ENCODE measurements at places on chromosomes 13 and 19.

DNA sequence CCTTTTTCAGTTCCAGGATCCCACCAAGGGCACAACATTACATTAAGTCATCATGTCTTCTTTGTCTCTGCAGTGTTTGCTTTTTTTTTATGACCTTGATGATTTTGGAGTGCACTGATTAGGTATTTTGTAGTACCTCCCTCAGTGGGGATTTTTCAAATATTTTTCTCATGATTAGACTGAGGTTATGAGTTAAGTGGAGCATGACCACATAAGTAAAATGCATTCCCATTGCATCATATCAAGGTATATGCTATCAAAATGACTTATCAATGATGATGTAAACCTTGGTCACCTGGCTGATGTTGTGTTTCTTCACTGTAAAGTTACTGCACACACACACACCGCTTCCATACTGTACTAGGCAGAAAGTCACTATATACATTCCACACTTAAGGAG lies 96.7 kb upstream of the TRPC4 start:
- no peak for DNase-seq

DNA sequence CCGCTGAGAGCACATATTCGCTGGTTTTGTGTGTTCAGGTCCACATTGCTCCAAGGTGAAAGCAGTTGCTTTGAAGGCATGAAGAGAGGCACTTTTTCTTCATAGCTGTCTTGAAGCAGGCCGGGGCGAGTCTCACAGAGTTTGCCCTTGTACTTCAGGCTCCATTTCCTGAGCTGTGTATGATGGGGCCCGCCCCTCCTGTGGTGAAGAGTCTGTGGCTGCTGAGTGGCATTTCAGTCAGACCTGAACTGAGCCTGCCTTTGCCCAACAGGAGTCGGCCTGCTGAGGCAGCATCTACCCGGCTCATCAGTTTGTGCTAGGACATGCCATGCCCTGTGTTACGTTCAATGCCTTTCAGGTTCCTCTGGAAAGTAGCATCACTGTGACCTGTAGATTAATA lies 44.4 kb upstream of the C1QTNF9 start:
- no peak for DNase-seq

- no peak for DNase-seq
Measured at GRCh38 chr13:49302817-49303216, 55.1 kb downstream of the CDADC1 start.

- no peak for DNase-seq
Measured at GRCh38 chr19:4327252-4327876, 11.3 kb downstream of the STAP2 start.

DNA sequence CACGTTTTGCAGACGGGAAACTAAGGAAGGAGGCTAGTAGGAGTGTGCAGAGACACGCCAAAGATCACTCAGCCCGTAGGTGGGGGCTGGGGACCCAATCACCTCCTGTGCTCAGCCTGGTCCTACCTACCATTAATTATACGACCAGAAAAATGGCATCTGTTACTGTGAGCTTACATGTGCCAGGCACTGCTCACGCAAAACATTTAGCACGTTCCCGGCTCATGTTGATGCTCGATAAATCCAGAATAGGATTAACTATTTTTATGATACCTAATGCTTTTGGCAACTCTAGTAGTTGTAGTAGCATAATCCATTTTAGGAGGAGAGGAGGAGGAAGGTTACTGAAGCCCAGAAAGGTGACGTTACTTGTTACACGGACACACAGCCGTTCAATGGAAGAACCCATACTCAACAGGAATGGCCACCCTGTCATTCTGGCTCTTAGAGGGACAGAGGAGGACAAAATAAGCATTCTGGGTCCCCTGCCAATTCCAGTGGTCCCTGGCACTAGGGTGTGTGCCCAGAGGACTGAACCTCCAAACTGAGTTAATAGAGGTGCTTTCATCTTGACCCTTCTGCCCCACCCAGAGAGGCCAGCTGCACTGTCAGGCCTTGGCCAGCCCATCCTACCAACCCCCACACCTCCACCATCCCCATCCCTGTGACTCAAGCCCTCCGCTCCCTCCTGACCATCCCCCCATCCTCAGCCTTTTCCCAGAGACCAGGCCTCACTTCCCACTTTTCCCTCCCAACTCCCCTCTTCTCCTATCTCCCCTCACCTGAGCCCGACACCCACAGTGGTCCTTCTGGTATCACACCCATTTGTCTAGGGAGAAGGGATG lies 5.0 kb upstream of the EML2 start:
- no peak for DNase-seq

DNA sequence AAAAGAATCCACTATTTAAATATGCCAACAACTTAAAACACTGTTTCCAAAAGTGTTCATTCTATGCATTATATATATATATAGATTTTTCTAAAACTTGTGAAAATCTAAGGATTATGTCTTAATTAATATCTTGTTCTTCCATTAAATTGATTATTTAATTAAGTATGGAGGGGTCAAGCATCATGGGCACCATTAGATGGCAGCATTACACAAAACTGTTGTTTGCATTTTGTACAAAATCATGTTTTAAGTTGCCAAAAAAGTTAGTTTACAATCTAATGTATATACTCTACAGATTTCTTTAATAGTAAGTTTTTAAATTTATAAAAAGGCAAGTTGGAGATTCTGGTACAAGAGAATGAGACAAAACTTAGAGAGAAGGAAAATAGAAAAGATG lies 213.2 kb upstream of the EDNRB start:
- DNase-seq: no peak

DNA sequence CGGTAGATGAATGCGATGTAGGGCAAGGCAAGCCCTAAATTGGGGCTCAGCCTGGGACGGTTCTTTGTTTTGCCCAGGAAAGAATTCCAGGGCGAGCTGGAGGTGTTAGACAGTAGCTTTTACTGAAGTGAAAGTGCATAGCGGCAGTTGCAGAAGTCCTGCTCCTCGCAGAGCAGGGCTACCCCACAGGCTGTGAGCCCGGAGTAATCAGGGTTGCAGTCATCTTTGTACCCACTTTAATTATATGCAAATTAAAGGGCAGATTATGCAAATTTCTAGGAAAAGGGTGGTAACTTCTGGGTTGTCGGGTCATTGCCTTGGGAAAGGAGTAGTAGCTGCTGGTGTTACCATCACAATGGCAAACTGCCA lies 30.5 kb downstream of the VAV1 start:
- no peak for DNase-seq

GRCh38 chr19:17615889-17616685 lies 60.6 kb downstream of the COLGALT1 start:
- DNase-seq: no peak

- no peak for DNase-seq
Measured at GRCh38 chr13:23776698-23777574, 112.3 kb downstream of the MIPEP start.

DNA sequence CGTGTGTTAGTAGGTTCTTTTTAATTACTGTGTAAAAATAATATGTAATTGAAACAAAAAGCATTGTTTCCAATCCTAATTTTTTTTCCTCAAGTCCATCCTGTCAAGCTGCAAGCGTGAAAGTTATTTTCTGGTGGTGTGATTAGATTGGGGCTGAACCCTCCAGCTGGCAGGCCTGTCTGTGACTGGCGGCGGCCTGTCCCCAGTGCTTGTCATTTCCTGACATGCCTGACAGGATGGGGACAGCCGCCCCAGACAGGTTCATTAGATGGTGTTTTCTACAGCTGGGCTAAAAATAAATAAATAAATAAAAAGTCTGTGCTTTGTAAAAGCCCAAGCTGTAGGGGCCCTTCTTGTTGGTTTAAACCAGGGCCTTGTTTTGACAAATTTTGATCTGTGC lies 53.7 kb upstream of the MAB21L1 start:
- DNase-seq: no peak

DNA sequence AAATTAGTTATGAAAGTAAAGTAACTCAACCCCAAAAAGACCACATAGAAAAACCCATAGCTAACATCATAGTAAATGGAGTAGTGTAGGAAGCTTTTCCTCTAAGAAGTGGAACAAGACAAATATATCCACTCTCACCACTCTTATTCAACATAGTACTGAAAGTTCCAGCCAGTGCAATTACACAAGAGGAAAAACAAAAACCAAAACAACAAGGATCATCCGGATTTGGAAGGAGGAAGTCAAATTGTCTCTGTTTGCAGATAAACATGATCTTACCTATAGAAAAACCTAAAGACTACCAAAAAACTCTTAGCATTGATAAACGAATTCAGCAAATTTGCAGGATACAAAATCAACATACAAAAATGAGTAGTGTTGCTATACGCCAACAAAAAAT lies 8.5 kb upstream of the SIGLEC8 start:
- no peak for DNase-seq

- peak; percentile 94 for DNase-seq
Measured at GRCh38 chr19:45423589-45424190, at the start of gene ERCC1. ERCC1 (minus strand) TSS chr19:45423917; CDS start chr19:45423374, 543 bp downstream.

GRCh38 chr19:50932690-50933083 lies 20.2 kb downstream of the KLK5 start:
- no peak for DNase-seq

GRCh38 chr19:31314849-31315629 lies 34.2 kb downstream of the TSHZ3 start:
- no peak for DNase-seq

GRCh38 chr13:32028711-32029110 lies 2.9 kb upstream of the FRY start:
- DNase-seq: no peak

DNA sequence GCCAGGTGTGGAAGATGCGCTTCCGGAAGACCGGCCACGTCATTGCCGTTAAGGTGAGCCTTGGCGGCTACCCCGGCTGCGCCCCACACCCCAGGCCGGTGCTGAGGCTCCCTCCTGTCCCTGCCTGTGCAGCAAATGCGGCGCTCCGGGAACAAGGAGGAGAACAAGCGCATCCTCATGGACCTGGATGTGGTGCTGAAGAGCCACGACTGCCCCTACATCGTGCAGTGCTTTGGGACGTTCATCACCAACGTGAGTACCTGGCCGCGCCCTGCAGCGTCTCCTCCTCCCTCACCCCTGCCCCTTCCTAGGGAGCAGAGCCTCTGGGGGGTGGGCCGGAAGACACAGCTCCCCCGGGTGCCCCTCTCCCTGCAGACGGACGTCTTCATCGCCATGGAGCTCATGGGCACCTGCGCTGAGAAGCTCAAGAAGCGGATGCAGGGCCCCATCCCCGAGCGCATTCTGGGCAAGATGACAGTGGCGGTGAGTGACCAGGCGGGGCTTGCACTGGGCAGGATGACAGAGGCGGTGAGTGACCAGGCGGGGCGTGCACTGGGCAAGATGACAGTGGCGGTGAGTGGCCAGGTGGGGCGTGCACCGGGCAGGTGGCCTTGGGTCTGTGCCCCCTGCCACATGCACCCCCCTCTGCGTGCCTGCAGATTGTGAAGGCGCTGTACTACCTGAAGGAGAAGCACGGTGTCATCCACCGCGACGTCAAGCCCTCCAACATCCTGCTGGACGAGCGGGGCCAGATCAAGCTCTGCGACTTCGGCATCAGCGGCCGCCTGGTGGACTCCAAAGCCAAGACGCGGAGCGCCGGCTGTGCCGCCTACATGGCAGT lies 4.1 kb upstream of the TGFBR3L start:
- DNase-seq: no peak

DNA sequence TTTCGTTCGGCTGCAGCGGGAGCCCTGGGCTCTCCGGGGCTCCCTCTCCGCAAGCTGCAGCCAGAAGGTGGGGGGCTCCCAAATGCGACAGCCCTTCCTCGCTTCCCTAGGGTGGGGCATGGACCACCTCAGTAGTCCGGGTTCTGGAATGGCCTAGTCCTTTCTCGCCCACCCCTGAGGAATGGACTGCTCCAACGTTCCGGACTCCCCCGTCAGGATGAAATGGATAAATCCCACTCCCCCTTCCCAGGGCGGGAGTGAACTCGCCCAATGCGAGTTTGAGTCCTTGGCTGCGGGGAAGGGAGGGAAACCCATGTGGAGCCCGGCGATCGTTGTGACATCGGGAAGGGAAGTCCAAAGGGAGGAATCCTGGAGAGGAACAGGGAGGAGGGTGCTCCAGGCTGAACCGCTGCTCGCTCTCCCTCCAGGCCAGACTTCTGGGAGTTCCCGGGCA lies 5.5 kb downstream of the HRC start:
- no peak for DNase-seq

DNA sequence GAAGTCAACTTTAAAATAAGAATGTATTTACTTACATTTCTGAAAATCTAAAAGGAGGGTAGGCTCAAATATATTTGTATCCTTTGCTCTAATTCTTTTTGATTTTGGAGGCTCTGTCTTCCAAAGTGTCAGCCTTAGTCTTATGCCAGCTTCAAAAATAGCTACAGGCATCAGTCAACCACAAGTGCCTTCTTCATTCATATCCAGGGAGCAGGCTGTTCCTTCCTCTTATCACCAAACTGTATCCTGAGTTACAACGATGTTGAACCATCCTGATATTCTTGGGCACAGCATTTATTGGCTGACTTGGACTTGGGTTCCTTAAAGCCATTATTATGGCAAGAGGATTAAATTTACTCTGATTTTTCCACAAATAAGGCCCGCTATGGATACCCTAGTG lies 1161.3 kb downstream of the PCDH17 start:
- DNase-seq: no peak

- no peak for DNase-seq
Measured at GRCh38 chr19:11463391-11463790, 17.5 kb downstream of the ELAVL3 start.

GRCh38 chr19:48768994-48769713 lies 13.8 kb downstream of the FGF21 start:
- DNase-seq: no peak

DNA sequence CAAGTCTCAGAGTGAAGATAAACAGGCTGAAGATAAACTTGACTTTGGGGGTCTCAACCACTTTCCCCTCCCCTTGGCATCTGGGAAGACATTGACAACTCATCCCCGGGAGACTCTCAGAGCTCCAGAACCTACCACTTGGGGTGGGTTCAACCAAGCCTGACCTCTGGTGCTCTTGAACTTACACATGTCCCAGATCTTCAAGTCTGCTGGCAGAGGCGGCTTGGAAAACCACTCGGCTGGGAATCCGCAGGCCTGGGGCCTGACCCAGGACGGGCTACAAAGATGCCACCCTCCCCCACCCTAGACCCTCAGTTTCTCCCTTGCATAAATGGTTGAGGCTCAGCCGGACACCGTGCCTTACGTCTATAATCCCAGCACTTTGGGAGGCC lies 512 bp downstream of the LRRC8E start:
- no peak for DNase-seq

DNA sequence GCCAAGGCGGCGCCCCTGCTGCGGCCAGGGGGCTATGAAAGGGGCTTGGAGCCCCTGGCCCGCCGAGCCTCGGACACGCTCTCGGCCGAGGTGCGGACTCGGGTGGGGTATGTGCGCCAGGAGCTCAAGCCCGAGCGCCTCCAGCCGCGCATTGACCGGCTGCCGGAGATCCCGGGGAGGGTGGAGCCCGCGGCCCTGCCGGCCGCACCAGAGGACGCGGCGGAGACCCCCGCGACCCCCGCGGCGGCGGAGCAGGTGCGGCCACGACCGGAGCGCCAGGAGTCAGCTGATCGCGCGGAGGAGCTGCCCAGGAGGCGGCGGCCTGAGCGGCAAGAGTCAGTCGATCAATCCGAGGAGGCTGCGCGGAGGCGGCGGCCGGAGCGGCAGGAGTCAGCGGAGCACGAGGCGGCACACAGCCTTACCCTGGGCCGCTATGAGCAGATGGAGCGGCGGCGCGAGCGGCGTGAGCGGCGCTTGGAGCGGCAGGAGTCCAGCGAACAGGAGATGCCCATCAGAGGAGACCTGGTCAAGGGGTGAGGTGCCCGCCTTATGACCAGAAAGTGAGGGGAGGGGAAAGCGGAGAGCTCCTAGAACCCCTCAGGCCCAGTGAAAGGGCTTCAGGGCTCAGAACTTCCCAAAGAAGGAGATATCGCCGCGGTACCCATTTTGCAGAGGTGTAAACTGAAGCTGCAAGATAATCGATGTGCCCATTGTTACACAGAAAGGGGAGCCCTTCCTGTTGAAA lies 8.8 kb upstream of the SHKBP1 start:
- DNase-seq: no peak

- no peak for DNase-seq
Measured at GRCh38 chr13:107099661-107100060, 531.7 kb upstream of the ARGLU1 start.
